Right kidney (tissue), 9 donors: ENCODE measurements at places on chromosomes 3 and 15.

- DNase-seq: no peak
Observed at GRCh38 chr15:40353697-40354096, 2.9 kb downstream of the PHGR1 start.

- no peak for DNase-seq
Observed at GRCh38 chr15:90126596-90127435, 24.5 kb upstream of the IDH2 start.

DNA sequence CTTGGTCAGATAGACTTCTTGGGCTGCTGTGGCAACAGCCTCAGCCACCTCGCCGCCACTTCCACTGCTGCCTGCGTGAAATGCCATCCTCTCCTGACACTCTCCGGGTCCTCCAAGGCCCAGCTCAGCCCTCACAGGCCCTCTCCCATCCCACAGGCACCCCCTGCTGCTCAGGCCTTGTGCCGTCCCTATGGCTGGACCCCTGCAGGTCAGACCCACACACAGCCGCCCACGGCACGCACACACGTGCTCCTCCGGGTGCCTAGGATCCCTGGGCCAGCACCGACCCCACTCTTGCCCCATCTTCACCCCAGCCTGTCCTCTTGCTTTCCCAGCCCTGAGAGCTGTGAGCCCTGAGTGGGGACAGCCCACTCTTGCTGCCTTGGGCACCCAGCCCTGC, 19.7 kb downstream of the CFAP100 start:
- no peak for DNase-seq

- no peak for DNase-seq
Observed at GRCh38 chr15:85692873-85693272, 101.9 kb downstream of the KLHL25 start.

DNA sequence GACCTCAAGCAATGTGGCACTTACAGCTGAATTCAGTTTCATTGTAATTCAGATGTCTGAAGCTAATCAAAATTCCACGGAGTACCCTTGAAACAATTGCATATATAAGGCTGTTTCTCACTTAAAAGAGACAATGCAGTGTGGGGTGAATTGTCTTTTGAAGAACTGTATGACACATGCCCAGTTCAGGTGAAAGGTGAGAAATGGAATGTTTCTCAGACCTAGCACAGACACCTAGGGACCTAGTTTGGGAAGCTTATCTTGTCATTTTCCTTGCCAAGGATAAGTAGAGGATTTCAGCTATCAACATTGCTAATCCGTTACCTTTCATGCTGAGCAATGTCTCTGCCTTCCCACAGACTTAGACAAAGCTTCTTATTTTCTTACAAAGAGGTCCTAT, 36.3 kb downstream of the MBNL1 start:
- DNase-seq: no peak

DNA sequence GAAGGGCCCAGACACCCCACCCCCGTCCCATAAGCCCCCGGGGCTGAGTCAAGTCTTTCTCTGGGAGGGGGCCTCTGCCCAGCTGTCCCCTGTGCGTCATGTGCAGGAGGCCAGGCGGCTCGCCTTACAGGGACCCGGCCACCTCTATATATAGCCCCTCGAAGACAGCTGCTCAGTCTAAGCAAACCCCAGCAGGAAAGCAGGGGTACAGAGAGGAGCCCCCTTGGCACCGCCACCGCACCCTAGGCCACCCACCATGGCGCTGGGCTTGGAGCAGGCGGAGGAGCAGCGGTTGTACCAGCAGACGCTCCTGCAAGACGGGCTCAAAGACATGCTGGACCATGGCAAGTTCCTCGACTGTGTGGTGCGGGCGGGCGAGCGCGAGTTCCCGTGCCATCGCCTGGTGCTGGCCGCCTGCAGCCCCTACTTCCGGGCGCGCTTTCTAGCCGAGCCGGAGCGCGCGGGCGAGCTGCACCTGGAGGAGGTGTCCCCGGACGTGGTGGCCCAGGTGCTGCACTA, at the start of gene KLHL40:
Gene KLHL40 (plus strand): TSS at position 175 of the 519 bp plus-strand sequence. CDS start 82 bp downstream, at position 257.
- DNase-seq: no peak
